ENCODE measurements at places on chromosomes 2 and 18. TPM values are rescaled to one million over a fixed set of nuclear protein-coding genes. Genes with fewer than 3 reads are reported as not detected.

Gene SPP2
- not detected for total RNA-seq

Gene G6PC2
- total RNA-seq = not detected

Gene MAPK4
- not detected for total RNA-seq

Gene ICOS
- not detected for total RNA-seq

Gene SKA1
- 14.6 TPM for total RNA-seq

Gene RAB6C
- total RNA-seq = not detected

Gene COBLL1
- 26.0 TPM for total RNA-seq

Gene VAMP8
- total RNA-seq = 34.1 TPM

Gene MATN3
- total RNA-seq = 1.4 TPM

Gene GTF3C2
- total RNA-seq = 27.3 TPM

Gene IER3IP1
- 28.1 TPM for total RNA-seq

Gene FOXI3
- total RNA-seq = not detected

Gene CYP26B1
- total RNA-seq = under 0.01 TPM

Gene KIF5C
- under 0.01 TPM for total RNA-seq

Gene KLHL30
- total RNA-seq = not detected

Gene UGT1A4
- total RNA-seq = not detected

Gene PFN4
- 0.30 TPM for total RNA-seq

Gene ATOH8
- 5.8 TPM for total RNA-seq

Gene IL1RL2
- total RNA-seq = under 0.01 TPM

Gene LINC00305
- total RNA-seq = not detected

Gene TMEM178A
- total RNA-seq = not detected

Gene SLC30A3
- 0.32 TPM for total RNA-seq

Measured in epithelial cell of umbilical artery (primary cell).